ENCODE measurements at places on chromosomes 6 and 20.

- no peak for DNase-seq
Measured at GRCh38 chr6:75620381-75621304, 19.0 kb downstream of the SENP6 start.

- DNase-seq, result no peak
Measured at GRCh38 chr20:24700166-24700860, 230.9 kb downstream of the SYNDIG1 start.

DNA sequence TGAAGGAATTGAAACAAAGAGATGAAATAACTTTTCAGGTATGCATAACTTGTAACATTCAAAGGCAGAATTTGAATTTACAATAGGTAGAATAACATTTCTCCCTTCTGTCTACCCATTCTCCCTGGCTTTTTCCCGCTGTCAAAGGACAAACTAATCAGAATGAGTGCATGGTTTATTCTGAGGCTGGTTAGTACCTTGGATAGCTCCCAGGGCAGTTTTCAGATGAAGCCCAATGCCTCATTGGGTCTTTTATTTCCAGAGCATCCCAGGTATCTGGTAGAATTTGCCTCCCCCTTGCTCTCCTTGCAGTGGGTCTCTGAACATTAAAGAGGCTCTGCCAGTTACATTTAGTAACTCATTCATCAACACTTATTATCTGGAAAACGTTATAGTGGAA lies 665.5 kb downstream of the BCKDHB start:
- DNase-seq, result no peak

DNA sequence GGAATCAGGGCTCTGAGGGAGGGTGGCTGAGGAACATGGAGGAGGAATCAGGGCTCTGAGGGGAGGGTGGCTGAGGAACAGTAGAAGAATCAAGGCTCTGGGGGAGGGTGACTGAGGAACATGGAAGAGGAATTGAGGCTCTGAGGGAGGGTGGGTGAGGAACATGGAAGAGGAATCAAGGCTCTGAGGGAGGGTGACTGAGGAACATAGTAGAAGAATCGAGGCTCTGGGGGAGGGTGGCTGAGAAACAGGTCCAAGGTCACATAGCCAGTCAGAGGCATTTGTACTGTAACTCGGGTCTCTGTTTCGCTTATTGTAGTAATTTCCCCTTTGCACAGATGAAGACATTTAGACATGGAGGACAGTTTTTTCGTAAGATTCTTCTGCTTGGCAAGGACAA lies 164.8 kb downstream of the SOBP start:
- DNase-seq, result no peak

GRCh38 chr6:121549736-121550135 lies 114.3 kb downstream of the GJA1 start:
- DNase-seq, result no peak

GRCh38 chr6:106972500-106972899 lies 2.0 kb downstream of the CD24 start:
- DNase-seq, result no peak

GRCh38 chr6:14452567-14453527 lies 335.3 kb downstream of the CD83 start:
- peak; percentile 16 for DNase-seq

- DNase-seq, result no peak
Measured at GRCh38 chr20:23360531-23360930, 1.5 kb upstream of the GZF1 start.

DNA sequence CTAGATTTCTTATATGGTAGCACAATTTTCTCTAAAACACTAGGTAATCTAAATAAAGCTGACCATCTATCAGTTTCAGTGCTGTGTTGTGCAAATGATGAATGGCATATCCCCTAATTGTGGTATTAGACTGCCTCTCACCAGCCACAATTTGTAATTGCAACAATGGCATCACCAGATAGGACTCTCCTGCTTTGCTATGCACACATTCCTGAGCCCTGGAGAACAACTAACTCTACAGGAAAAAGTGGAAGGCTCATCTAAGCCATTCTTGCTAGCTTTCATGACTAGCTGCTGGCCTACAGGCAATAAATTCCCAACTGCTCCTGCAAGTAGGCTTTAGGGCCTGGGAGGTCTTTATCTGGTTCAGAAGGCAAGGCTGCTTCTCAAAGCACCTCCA lies 974.1 kb downstream of the EYS start:
- DNase-seq, result no peak

GRCh38 chr20:56994006-56994405 lies 272.4 kb downstream of the BMP7 start:
- DNase-seq, result no peak

DNA sequence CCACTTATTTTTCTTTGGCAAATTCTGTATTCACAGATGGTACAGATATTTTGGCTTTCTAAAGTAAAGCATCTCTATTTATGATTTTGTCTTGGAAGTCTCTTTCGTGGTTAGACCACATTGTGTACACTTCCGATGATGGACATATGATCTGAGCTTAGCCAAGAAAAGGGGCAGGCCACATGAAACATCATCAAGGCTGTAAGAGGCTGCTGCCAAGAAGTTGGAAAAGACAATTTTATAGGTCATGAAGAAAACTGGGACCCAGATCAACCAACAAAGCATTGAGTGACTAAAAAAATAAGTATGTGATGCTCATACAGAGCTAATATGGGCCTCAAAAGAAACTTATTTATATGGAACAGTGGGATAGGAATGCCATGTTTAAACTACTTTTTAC lies 266.4 kb downstream of the HAO1 start:
- no peak for DNase-seq

GRCh38 chr20:52410731-52411234 lies 219.2 kb upstream of the ZFP64 start:
- no peak for DNase-seq

DNA sequence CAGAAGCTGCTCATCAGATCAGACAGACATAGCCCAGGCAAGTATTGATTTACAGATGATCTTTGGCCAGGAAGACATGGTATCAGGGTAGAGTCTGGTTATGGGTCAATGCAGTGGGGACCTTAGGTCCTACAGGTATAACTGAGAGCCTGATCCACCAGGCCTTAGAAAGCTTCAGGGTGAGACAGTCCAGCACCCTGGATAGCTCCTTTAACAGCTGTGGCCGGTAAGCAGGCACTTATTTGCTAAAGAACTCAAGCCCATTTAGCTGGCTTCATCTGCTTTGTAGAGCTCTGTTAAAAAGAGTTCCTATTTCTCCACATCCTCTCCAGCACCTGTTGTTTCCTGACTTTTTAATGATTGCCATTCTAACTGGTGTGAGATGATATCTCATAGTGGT lies 39.6 kb downstream of the ESR1 start:
- DNase-seq, result no peak

GRCh38 chr6:37222125-37222967 lies 35.2 kb upstream of the TBC1D22B start:
- DNase-seq, result peak; percentile 68

GRCh38 chr6:158677906-158678578 lies 28.2 kb downstream of the SYTL3 start:
- DNase-seq, result no peak

DNA sequence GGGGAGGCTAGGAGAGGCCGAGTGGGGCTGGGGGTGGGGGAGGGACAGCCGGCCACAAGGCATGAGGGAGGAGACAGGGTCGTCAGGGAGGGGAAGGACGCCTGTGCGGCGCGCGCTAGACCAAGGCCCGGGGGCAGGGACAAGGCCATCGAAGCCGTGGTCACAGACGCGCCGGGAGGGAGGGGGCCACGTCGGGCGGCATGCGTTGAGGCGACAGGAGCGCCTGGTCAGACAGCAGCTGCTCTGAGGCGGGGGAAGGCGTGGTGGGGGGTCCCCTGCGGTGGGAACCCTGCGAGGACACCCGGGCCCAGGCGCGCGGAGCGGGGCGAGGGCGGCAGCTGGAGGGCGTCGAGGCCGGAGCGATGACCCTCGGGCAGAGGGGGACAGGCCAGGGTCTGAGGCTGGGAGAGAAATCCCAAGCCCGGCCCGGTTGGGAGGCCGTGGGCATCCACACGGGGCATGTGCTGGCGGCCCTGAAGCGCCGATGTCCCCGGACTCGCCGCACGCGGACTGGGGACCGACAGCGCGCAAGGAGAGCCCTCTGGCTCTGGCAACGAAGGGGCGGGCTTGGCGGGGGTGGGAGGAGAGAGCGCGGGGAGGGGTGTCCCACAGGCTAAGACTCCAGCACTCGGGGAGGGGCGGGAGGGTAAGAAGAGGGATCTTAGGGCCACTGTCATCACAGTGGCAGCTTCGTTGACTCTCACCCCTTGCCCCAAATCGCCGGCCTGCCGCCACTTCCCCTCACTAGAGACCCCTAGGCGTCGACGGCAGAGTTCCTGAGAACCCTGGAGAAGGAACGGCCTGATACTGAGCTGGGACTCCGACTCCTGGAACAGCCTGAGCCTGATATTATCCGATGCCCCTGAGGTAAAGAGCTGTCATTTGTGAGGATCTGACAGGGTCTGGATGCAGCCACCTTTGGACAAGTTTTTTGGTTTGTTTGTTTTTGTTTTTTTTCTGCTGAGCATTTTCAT lies 5.0 kb downstream of the TMEM239 start:
- DNase-seq, result no peak

- no peak for DNase-seq
Measured at GRCh38 chr20:4190792-4191519, 175.6 kb upstream of the RNF24 start.

- no peak for DNase-seq
Measured at GRCh38 chr6:32529697-32530430, at the start of gene HLA-DRB5. HLA-DRB5 (minus strand) TSS chr6:32530287; CDS start chr6:32530224, 63 bp downstream.

DNA sequence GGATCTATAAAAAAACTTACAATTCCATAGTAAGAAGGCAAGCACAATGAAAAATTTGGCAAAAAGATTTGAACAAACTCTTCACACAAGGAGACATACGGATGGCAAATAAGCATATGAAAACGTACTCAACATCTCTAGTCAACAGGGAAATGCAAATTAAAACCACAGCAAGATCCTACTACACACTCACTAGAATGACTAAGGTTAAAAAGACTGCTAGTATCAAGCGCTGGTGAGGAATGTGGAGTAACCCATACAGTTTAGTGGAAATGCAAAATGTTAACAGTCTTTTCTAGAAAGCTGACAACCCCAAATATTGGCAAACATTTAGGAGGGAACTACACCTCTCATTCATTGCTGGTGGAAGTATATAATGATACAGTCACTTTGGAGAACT lies 175.9 kb upstream of the SGK1 start:
- DNase-seq, result no peak

DNA sequence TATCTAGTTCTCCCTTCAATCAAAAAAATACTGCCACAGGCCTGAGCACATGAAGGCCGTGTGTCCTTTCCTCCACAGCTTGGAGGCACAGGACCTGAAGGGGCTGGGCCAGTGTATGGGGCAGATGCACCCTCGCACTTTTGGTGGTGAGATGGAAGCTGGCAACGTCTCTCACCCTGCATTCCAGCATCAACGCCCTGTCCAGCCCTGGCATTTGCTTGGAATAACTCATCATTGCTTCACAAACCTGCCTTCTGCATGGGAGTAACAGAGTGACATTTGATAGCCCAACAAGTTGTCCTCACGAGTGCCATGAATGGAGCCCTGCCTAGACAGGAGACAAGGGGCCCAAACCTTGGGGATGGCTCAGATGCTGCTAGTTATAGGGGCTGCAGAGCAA lies 257.9 kb downstream of the SMOC2 start:
- DNase-seq, result no peak

GRCh38 chr6:105902401-105903031 lies 183.6 kb upstream of the PRDM1 start:
- DNase-seq, result no peak

DNA sequence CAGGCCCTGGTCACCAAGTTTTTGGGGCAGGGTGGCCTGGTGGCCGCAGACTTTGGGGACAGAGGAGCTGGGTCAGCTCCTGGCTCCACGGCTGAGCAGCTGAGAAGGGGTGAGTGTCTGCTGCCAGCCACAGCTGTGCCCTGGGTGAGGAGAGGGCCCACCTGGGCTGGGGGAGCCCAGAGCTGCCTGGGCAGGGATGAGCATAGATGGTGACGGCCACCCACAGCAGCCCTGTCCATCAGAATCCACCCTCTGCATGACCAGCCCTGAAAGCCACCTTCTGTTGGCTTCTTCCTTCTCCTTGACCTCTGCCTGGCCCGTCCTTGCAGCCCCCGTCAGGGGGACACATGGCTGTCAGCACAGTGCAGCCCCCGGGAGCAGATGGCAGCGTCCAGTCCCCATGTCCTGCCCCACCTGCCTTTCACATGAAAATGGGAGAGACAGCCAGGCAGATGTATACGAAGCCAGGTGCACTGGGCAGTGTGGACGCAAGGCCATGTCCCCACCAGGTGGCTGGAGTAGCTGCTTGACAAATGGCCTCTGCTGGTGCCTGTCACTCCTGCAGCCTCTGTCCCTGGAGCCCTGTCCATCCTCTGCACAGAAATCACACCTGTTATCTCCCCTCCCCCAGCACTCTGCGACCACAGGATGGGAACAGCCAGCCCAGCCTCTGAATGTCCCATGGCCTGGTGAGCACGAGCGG lies 220.8 kb downstream of the PREX1 start:
- DNase-seq, result no peak

- no peak for DNase-seq
Measured at GRCh38 chr20:35876033-35876320, 78.3 kb downstream of the SCAND1 start.

DNA sequence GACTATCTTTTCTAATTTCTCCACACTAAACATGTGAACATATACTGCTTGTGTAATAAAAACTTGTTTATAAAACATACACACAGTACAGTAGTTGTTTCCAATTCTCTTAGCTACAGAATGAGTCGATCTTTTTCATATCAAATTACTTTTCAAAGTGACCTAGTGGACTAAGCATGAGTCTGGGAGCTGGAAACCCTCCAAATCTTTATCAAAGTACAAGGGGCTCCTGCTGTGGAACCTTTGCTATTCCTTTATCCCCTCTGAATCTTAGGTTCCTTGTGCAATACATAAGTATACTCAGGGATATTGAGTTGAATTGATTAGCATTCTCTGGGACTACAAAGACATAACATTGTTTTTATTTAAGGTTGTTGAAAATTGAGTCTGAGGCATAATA lies 48.7 kb upstream of the TAB2 start:
- no peak for DNase-seq

DNA sequence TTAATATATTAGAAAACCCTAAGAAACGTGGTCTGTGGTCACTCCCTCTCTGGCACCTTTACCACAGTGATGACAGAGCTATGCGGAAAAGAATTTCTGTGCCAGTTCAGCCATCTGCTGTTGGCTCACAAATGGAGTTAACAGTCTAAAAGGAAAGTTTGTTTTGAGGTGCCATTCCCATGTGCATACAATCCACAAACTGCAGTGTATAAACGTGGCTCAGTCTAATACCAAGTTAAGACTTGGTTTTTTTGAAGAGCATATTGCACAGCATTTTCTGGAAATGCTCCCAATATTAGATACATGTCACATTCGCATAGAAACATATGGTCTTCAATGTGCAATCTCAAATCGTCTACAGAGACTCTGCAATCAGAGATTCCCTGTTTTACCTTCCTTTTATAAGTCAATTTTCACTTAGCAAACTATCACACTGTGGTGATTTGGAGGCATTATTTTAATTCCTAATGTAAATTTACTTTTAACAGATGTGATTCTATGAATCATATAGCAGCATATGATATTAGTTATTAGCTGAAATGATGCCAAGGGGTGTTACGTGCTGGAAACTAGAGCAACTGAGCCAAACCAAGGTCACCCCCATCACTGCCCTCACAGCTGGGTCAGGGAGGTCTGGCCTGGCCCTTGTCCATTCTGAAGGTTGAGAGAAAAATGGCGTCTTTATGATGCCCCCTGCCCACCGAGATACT lies 383.5 kb downstream of the PRKN start:
- DNase-seq, result no peak

Measured in stimulated activated CD4-positive, alpha-beta T cell treated with anti-CD3 and anti-CD28 coated beads, Interleukin-4, amount 100 ng/mL, for 1 hour (primary cell).